Stimulated activated naive CD4-positive, alpha-beta T cell treated with Interleukin-2 at 50 U/mL for 16 hours (primary cell): ENCODE measurements at places on chromosomes 7 and 10.

DNA sequence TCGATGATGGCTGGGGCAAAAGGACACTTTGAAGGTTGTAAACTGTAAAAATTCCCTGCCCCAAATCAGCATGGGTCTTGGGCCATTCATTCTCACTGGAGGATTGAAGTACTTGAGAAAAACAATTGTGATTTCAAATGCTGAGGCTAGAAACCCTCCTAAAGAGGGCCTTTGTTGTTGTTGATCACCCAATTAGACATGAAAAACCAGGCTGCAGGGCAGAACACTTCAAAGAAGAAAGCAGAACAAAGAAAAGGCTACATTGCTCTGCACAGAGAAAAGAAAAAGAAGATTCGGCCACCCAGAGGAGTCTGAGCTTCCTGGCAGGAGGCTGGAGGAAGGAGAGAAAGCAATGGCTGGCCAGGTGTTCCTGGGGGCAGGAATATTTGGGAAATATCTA is 143.1 kb downstream of the NPY start:
- DNase-seq, result no peak

GRCh38 chr7:151844071-151844824 is 32.7 kb downstream of the PRKAG2 start:
- DNase-seq, result no peak

- DNase-seq, result no peak
These were observed 292.9 kb upstream of the PITRM1 start for GRCh38 chr10:3465406-3465891.

GRCh38 chr7:112145206-112145605 is 61.0 kb downstream of the DOCK4 start:
- DNase-seq, result no peak

DNA sequence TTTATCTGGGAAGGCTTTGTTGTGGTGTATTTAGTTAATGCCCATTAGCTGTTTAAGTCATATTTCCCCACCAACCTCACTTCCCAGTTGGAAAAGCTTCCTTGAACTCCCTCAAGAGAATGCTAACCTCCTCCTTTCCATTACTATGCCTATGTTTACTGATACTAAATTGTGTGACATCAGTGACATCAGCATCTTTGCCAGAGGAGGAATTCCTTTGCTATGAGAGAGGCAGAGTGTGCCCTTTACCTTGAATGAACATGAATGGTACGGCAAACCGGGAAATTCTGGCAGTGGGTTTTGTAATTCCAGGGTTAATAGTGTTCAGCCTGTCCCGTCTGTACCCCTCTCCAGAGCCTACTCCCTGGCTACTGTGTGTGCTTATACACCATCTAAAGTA is 22.1 kb upstream of the GLCCI1 start:
- no peak for DNase-seq

- no peak for DNase-seq
These were observed 19.6 kb downstream of the NOC3L start for GRCh38 chr10:94343151-94343550.

- no peak for DNase-seq
These were observed 16.7 kb upstream of the CCDC3 start for GRCh38 chr10:13018171-13018570.

DNA sequence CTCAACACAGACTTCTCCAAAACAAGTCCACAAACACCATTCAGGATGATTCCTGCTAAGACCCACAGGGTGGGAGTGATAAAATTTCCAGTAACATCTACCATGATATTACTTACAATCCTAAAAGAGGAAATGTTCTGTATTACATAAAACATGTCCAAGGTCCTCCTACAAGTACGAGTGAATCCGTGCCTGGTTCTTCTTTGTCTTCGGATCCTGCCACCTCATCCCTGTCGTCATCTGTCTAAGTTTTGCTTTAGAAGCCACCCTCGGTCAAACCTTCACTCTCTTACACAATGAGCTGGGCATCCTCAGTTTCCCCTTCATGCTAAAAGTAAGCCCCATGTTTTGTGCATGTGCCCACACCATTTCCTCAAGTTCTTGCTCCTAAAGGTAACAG is 279.0 kb downstream of the KCNMA1 start:
- no peak for DNase-seq

GRCh38 chr10:17616403-17617030 is 657 bp downstream of the HACD1 start:
- peak; percentile 3 for DNase-seq

DNA sequence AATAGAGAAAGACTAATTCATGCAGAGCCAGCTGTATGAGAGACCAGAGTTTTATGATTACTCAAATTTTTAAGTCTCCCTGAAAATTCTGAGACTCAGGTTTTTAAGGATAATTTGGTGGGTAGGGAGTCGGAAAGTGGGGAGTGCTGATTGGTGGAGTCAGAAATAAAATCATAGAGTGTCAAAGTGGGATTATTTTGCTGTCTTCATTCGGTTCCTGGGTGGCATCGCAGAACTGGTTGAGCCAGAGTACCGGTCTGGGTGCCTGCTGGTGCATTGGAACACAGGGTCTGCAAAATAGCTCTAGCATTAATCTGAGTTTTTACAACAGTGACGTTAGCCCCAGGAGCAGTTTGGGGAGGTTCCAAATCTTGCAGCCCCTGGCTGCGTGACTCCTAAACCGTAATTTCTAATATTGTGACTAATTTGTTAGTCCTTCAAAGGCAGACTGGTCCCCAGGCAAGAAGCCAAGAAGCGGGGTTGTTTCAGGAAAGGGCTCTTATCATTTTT is 32.4 kb downstream of the GPRIN2 start:
- no peak for DNase-seq
